ENCODE measurements at places on chromosomes 4 and X.

DNA sequence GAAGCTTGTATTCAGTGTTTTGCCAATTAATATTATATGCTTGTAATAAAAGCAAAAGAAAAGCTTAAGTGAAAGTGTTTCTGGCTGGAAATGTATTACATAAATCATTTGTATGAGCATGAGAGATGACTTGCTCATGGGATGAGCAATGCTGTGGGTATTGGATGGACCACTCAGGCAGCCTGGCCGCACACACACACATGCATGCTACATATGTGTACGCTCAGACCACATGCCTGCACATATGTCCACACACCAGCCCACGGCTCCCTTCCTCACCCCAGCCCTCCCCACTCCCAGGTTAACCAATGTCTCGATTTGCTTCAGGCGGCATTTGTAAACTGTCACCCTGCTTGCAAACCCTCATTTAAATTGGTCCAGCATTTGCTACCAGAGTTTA is 55.9 kb downstream of the CPLX1 start:
- DNase-seq, result no peak

GRCh38 chr4:103292959-103293358 is 94.8 kb upstream of the CENPE start:
- no peak for DNase-seq

GRCh38 chr4:102640669-102641068 is 120.1 kb downstream of the MANBA start:
- DNase-seq, result no peak

GRCh38 chr4:60366661-60367060 is 833.5 kb upstream of the ADGRL3 start:
- no peak for DNase-seq

DNA sequence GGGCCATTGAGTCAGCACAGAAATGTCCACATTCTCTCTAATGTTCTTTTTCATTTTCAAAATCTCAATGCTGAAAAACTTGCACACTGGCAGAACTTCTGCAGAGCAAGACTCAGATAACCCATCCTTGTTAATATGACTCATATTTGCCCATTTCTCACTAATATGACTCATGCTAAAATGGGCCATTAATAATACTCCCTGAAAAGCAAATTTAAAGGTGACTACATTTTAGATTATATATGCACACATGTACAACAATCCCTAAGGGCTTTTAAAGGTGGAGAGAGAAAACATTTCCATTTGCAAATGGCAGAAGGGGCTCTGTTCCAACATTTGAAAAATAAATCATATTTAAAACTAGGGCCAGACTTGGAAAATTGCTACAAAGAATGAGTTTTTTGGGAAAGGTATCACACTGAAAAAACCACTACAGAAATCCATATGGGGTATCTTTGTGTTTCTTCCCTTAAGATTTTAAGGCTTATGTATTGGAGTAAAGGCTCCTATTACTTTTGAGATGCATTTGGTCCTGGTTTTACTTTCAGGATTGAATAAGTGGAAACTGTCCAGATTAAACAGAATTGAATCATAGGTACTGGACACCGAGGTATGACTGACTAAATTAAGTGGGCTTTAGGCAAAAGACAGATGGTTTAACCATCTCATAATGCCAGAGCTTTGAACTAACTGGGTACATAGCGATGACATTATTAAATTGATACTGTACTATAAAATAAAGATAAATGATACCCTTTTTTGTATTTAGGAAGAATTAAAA is 30.0 kb downstream of the TLR2 start:
- DNase-seq, result no peak

DNA sequence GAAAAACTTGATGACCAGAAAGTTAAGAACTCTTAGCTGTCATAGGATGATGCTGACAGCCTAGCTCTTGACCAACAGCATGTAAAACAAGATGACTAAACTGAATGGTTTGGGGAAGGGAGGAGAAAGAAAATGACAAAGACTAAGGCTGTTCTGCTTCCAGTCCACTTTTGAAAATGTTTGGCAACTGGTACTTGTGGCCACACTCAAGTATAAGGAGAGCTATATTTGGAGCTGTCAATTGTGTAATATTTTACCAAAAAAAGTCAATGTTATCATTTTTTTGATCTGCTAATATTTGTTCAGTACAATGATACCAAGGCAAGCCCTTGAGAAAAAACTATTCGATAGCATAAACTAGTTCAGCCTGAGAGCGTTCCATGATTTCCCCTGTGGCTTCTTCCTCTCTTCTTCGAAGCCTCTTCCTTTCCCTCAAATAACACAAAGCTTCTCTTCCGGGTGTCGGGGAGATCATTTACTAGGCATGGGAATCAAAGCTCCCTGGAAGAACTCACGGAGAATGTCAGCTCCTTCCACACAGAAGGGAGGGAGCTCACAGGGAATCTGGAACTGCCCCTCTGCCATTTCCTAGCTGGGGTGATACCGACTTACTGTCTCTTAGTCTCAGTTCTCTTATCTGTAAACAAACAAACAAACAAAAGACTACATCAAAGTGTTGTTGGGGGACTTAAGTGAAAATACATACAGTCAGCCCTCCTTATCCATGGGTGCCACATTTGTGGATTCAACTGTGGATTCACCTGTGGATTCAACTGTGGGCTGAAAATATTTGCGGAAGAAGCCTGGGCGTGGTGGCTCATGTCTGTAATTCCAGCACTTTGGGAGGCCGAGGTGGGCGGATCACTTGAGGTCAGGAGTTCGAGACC is 82.6 kb downstream of the SCD5 start:
- DNase-seq, result no peak

DNA sequence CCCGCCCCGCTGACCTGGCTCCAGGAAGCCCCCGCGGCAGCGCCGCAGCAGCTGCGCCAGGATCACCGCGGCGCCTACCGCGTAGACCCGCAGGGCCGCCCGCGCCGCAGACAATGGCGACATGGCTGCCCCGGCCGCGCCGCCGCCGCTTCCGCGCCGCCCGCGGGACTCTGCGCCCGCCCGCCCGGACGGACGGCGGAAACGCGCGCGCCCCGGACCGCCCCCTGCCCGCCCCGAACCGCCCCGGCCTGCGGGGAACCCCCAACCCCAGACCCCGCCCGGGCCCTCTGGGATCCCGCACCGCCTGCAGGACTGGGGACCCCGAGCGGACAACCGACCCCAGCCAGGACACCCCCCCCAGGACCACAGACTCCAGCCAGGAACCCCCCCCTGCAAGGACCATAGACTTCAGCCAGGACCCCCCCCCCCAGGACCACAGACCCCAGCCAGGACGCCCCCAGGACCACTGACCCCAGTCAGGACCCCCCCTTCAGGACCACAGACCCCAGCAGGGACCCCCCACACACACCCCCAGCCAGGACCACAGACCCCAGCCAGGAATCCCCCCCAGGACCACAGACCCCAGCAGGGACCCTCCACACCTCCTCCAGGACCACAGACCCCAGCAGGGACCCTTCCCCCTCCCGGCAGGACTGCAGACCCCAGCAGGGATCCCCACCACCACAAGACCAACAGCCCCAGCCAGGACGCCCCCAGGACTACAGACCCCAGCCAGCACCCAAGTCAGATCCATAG is at the start of the genes DHRSX and ZBED1:
Gene DHRSX (minus strand): TSS at position 174 of the 756 bp plus-strand sequence. CDS start 51 bp downstream, at position 123.
Gene ZBED1 (minus strand): TSS at position 174 of the 756 bp plus-strand sequence. CDS start 10,257 bp downstream, outside the sequence.
- peak; percentile 56 for DNase-seq

DNA sequence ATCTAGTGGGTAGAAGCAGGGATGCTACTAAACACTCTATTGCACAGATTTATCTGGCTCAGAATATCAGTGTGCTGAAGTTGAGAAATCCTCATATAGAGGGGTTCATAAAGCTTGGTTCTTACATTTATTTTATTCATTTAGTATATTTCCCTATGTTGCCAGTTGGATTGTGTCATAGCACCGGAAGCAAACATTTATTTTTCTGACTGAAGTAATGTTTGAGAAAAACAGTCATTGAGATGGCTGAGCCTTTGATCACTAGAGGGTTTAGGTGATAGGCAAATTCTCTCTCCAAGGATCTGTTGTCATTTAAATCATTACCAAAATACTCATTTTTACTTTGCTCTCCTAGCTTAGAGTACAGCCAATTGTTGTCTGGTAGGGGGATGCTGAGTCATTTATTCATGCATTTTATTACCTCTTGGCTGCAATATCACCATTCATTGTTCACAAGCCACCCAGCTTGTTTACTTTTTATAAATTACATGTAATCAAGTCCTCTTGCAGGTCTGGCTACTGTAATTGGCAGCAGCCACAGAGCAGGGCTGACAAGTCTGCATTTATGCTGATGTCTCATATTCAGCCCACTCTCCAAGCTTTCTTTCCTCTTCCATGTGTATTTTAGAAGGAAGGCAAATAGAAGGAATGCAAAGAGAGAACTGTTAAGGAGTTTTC is 15.2 kb downstream of the GAB1 start:
- DNase-seq, result no peak

DNA sequence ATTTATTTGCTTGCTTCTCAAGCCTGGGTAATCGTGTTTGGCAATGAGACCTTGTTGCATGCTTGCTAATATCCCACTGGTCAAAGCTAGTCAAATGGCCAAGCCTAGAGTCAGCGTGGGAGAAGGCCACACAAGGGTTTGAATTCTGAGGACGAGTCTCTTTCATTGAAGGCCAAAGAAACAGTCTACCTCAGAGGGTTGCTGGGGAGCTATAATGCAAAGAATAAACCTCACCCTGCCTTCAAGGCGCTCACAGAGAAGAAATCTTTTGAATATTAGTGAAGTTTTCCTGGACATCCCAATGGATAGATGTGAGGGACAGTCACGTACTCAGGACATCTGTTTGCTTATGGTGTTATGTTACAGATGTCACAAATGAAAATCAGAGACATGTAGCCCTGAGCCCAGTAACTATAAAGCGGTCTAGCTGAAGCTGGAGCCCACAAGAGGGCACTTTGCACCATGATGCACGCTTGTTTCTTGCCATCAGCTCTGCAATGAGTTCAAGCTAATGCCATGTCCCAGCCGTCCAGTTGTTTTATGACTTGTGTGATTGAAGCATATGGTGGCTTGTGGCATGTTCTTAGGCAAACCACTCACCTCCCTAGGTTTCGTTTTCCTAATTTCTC is 1.1 kb upstream of the TLR3 start:
- DNase-seq, result peak; percentile 48

DNA sequence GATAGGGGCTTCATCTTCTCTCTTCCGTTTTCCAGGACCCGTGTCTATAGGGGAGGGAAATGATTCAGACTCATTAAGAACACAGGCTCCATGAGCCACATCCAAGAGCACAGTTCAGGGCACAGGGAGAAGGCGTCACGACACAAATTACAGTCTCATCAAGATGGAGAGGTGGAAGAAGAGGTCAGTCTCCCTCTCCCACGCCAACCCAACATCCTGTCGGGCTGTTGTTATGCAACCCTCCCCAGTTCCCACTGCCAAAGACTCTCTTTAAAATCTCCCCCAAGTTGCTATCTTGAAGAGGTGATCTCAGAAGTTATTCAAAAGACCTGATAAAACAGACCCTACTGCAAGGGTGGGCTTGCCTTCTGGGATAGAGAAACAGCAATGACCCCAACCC is 12.6 kb downstream of the ZMYM3 start:
- DNase-seq, result no peak

GRCh38 chr4:82721819-82722423 is 76.7 kb downstream of the SCD5 start:
- DNase-seq, result peak; percentile 14

GRCh38 chr4:83989835-83990234 is 453.9 kb downstream of the GPAT3 start:
- no peak for DNase-seq

- DNase-seq, result no peak
These were observed 40.8 kb downstream of the LRBA start for GRCh38 chr4:150974252-150974640.

DNA sequence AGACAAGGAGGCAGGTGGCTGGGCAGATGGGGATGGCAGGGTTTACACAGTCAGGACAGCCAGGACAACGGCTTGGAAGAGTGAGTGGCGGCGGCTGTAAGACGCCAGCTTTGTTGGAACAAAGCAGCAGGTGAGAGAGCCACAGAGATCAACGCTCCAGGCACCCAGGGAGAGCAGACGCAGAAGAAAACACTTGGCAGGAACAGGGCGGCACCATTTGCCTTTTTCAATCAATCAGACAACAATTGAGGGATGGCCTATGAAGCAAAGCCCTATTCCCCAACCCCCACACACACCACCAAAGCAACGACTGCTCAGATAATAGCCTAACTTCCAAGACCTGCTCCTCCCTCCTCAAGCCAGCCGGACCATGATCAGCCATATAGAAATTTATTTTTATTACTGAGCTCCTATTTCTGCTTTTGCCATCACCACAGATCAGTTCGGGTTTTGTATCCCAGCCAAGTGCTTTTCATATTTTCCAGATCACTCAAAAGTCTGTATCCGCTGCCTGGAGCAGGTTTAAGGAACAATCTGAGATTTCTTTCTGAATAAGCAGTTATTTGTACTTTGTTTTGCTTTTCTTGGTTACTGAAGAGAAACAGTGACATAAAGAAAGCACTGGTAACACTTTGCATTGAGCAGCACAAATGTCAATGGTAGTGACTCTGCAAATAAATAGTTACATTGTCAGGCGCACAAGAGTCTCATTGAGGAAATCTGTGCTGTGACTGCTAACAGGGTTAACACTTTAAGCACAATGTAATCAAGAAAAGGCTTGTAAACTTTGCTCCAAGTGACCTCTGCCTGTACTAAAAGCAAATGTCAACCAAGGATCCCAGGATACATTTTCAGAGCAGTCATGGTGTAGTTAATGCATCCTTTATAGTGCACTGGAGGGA is 81.8 kb upstream of the RBPJ start:
- DNase-seq, result no peak

DNA sequence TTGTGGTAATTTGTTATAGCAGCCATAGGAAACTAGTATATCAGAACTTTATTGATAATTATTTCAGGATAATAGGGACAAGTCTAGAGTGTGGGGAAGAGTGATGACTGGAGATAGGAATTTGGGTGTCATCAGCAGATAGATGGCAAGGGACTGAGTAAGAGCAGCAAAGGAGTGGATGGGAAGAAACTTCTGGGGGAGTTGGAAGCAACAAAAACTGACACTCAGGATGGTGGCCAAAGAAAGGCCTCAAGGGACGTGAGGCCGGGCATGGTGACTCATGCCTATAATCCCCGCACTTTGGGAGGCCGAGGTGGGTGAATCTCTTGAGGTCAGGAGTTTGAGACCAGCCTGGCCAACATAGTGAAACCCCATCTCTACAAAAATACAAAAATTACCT is 9.1 kb upstream of the SLC25A5 start:
- DNase-seq, result no peak

DNA sequence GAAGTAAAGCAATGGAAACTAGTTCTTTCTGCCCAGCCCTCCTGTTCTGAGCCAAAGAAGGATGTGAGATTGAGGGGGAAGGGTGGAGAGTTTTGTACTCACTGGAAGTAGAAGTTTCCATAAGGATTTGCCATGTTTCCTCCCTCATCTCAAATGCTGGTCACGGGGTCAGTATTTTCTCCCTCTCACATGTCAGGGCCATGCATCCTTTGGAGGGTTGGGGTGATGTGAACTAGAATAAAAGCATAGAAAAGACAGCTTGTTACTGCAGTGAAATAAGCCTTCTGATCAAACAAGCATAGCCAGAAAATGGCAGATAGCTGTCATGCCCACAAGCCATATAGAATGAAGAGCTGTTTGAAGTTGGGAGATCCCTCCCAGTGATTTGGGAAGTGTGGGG is 79.7 kb downstream of the KIT start:
- no peak for DNase-seq

- peak; percentile 11 for DNase-seq
These were observed 74.8 kb upstream of the PASD1 start for GRCh38 chrX:151488677-151489076.
